ENCODE measurements at places on chromosomes 16 and 17.

- peak; percentile 47 for DNase-seq
Observed at GRCh38 chr17:54900457-54901229, at the start of gene TOM1L1. Gene TOM1L1 (plus strand): TSS chr17:54900852. CDS start chr17:54900866, 14 bp downstream.

- no peak for DNase-seq
Observed at GRCh38 chr16:62034231-62035114, 1.8 kb downstream of the CDH8 start.

GRCh38 chr16:73092236-73092781 lies 44.4 kb upstream of the ZFHX3 start:
- no peak for DNase-seq

- DNase-seq, result no peak
Observed at GRCh38 chr17:44438636-44439035, 49.2 kb upstream of the ITGA2B start.

DNA sequence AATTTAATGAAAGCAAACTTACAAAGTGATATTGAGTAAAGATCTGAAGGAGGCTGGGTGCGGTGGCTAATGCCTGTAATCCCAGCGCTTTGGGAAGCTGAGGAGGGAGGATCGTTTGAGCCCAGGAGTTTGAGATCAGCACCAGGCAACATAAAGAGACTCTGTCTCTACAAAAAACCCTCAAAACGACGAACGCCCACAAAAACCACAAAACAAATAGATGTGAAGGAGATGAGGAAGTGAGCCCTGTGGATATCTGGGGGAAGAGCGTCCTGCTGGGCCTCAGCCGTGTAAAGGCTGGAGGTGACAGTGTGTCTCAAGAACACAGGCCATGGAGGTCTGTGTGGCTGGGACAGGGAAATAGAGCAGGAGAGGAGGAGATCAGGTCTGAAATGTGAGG lies 68.8 kb downstream of the ITFG1 start:
- peak; percentile 56 for DNase-seq

- DNase-seq, result no peak
Observed at GRCh38 chr16:2716948-2717347, 3.1 kb downstream of the PRSS27 start.

GRCh38 chr16:47142486-47142820 lies 1.3 kb downstream of the NETO2 start:
- DNase-seq, result peak; percentile 12

DNA sequence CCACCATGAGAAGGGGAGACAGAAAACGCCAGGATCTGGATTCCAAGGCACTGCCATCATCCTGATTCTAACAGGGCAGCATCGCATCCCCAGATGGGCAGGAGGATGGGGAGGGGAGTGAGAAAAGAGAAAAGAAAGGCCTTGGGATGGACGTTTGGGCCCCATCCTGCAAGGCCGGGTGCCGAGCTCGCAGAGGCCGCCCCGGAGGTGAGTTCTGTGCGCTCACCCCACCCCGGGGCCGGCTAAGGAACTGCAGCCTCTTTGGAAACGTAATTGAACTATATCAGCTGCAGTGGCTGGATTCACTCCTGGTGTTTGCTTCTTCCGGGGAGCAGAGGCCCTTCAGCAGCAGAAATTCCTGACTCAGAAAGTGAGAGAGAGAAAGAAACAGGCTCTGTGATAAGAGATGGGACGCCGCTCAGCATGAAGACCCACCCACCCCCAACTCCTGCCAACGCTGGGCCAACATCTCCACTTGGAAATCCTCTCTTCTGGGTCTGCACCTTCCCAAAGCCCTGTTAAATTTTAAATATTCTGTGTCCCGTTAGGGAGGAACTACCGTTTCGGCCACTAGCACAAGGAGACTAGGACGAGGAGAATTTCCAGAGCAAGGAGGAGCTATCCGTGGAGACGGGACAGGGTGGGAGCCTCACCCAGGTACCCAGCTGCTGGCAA lies 8.5 kb upstream of the SSTR2 start:
- peak; percentile 74 for DNase-seq

GRCh38 chr16:50721549-50722404 lies 20.1 kb upstream of the CYLD start:
- no peak for DNase-seq

- DNase-seq, result no peak
Observed at GRCh38 chr17:32588135-32588534, 101.3 kb downstream of the CDK5R1 start.

DNA sequence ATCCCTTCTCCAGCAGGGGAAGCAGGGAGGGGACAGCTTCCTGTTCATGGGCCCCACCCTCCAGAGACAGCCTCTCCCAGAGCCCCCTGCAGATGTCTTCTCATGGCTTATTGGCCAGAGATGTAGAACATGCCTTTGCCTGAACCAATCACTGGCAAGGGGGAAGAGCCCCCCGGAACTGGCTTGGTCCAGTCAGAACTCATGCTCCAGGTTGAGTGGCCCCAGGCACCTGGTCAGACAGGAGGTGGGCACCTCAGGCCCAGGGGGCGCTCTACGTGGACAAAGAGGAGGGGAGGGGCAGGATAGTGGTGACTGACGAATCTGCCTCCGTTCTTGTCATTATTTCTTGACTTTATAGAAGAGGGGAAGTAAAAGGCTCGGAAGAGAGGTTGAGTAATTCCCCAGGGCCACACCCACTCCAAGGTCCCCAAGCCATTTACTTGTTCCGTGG lies 23.6 kb downstream of the RAB11FIP4 start:
- DNase-seq, result no peak

DNA sequence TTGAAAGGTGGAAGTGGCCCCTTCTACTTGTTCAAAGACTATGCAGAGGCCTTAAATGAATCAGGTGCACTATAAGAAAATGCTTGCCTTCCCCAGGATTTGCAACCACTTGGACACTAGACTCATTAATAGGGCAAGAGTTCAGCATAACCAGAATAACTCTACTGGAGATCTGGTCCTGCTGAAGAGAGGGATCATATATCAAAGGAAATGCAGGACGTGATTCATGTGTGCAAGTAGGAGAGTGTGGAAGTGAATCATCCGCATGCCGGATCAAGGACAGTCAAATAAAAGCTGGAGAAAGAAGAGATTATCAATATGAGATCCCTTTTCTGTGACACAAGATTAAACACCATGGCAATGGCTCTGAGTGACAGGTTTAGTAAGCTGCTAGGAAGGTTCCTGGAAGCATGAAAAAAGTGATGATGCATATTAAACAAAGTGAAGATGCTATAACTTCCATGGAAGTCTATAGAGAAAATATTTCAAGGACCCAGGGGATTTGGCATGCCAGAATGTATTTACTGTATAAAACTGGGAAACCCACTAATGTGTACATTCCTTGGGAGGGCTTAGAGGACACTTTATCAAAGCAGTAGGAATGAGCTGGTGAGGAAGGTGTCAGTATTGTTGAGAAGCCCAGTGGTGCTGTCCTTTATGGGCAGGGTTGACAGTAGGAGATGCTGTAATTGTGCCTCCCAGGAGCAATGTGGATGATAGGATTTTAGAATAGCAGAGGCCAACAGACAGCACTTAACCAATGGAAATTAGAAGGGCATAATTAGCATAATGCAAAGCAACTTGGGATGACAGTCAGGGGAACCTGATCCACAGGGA lies 133.1 kb downstream of the ABCA8 start:
- DNase-seq, result peak; percentile 88

- no peak for DNase-seq
Observed at GRCh38 chr16:86306011-86306644, 204.2 kb upstream of the FOXF1 start.

- peak; percentile 92 for DNase-seq
Observed at GRCh38 chr17:33234930-33235685, 58.0 kb downstream of the ASIC2 start.

DNA sequence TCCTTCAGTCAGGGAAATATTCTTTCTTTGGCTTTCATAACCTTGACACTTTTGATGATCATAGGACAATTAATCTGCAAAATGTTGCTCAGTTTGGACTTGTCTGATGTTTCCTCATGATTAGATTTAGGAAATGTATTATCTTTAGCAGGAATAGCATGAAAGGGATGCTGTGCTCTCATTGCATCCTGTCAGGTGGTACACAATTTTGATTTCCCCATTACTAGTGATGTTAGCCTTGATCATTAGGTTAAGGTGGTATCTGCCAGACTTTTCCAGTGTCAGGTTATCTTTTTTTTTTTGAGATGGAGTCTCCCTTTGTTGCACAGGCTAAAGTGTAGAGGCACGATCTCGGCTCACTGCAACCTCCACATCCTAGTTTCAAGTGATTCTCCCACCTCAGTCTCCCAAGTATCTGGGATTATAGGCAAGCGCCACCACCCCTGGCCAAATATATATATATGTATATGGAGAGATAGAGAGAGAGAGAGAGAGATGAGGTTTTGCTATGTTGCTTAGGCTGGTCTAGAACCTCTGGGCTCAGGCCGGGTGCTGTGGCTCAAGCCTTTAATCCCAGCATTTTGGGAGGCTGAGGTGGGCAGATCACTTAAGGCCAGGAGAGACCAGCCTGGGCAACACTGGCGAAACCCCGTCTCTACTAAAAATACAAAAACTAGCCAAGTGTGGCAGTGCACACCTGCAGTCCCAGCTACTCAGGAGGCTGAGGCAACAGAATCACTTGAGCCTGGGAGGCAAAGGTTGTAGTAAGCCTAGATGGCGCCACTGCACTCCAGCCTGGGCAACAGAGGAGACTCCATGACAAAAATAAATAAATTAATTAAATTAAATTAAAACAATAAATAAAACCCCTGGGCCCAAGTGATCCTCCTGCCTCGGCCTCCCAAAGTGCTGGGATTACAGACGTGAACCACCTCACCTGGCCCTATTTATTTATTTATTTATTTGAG lies 15.8 kb upstream of the CAVIN1 start:
- peak; percentile 54 for DNase-seq

DNA sequence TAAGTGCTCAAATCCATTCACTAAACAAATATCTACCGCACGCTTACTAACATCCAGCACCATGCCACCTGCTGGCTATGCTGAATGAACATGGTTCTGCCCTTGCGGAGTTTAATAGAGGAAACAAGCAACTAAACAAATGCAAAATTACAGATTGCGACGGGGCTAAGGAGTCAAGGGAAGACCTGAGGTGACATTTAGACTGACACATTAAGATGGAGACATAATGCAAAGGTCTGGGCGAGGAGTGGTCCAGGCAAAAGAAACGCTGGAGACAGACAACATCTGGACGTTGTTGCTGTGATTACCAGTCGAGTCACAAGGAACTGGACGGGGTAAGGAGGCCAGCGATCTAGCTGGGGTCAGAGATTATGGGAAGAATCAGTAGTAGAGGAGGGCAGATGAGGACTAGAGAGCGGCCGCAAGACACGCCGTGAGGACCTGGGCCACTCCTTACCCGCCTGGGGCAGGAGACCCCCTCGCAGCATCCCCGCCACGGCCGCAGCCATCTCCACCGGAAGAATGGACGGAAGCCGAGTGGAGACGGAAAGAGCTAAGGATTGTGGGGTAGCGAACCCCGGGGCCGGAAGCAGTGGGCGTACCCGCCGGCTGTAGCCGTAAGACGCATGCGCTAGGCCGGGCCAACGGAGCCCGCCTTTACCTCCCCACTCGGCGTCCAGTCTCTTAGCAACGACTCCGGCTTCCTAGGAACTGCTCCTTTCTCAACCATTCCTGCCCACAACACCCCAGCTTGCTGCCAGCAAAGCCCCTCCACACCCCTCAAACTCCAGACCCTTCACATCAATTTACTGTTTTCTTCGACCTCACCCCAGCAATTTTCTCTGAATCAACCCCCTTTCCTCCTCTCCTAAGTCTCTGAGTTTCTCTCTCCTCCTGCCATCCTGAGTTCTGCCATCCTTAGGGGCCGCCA lies at the start of the genes LRRC46 and MRPL10:
TSS of gene LRRC46 (plus strand) at position 668 of the 931 bp plus-strand sequence. CDS start 320 bp downstream, outside the sequence.
TSS of gene MRPL10 (minus strand) at position 539 of the 931 bp plus-strand sequence. CDS start at position 509, 30 bp downstream.
- peak; percentile 88 for DNase-seq

DNA sequence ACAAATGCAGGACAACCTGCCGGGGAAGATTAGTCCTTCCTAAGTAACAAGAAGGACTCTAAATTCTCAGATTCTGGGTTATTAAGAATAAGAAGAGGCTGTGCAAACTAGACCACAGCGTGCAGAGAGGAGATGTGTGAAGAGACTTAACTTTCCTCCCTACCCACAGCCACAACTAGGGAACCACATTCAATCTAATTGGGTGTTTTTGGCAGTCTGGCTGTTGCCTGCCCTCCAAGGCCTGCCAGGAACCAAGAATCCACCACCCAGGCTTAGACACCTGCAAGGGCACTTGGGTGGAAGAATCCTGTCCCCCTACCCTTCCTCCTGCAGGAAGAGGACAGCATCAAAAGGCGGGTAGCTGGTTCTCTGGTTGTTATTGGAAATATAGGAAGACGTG lies 202.0 kb downstream of the PARN start:
- DNase-seq, result no peak

DNA sequence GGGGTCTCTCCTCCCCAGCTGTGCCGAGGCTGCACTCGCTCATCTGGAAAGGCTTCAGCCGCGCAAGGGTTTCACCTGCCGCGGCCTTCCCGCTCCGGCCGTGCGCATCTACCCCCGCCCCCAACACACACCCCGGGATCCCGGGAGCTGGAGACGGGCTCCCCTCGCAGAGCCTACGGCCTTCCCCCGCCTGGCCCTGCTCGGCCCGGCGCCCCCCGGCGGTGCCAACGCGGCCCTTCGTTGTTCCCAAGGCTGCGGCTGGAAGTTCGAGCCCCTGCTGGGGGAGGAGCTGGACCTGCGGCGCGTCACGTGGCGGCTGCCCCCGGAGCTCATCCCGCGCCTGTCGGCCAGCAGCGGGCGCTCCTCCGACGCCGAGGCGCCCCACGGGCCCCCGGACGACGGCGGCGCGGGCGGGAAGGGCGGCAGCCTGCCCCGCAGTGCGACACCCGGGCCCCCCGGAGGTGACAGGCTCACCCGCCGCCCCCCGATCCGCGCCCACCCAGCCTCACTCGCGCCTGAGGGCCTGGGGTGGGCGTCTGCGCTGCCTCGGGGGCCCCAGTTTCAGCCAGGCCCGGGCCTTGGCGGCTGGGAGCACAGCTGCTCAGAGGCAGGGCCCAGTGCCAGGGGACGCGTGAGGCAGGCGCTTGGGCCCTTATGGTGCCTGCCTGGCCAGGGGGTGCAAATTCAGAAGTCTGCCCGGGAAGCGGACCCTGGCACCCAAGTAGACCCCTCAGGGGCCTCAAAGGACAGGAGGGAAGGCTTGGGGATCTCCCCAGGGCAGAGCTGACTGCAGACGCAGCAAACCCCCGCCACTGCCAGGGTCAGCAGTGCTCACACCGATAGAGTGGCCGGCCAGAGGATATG lies 11.2 kb downstream of the GALK1 start:
- DNase-seq, result peak; percentile 15

All from brain microvascular endothelial cell (primary cell).